ENCODE measurements at places on chromosomes 3 and 15.

DNA sequence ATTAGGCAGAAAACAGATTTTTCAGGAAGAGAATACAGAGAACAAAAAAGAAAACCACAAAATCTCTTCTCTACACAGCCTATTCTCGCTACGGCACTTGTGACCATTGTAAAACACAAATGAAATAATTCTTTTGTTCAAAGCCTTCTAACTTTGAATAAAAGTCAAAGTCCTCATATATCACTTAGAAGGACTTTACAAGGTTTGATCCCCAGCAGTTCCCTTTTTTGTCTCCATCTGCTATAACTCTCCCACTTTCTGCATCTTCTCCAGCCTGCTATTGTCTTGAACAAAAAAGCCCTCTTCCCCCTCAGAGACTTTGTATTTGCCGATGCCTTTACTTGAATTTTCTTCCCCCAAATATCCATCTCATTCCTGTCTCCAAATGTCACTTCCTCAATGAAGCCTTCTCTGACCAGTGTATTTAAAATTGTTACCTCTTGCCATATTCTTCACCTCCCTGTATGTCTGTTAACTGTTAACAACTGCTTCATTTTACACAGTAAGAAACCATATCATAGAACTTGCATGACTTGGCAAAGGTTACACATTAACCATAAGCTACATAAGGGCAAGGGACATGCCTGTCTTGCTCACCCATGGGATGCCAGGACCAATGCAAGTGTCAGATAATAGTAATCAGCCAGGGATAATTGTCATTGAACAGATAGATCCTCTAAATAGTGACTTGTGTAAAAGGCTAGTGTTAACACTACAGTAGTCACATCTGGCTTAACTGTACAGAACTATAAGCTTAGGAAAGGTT lies 122.4 kb downstream of the CBLB start:
- DNase-seq = no peak

GRCh38 chr3:191261304-191261638 lies 62.2 kb downstream of the OSTN start:
- no peak for DNase-seq

DNA sequence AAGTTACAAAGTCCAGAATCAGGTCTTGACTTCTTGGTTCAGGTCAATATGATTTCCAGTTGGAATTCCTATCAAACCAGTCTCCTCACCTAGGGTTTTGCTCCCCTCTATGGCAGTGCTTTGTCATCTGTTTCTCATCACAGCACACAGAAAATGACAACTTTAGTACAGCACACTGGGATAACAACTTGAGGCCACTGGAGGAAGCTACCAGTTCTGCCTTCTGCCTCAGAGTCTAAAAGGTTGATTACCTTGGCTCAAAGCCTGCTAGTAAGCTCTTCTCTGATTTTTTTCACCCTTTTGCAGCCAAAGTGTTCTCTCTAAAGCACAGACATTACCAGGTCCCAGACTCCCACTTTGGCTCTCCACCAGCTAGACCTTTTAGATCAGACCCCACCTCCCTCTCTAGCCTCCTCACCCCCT lies 24.8 kb upstream of the TRIM59 start:
- DNase-seq = no peak

GRCh38 chr3:158864492-158864891 lies 62.6 kb downstream of the MFSD1 start:
- no peak for DNase-seq

DNA sequence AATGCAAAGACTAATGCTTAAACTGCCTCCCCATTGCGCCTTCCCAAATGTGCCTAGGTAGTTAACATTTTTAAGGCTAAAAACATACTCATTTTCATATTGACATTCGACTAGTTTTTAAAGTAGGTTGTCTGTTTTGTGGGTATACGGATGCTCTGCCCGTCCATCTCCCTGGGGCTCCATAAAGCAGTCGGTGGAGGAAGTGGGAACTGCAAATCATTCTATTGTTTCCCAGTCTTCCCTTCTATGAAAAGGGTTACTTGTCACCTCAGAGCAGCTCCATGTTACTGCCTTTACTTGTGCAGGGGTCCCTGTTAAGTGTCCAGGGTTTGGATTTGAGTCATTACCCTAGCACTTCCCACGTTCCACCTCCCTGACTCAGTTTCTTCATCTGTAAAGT lies 10.9 kb downstream of the CHCHD6 start:
- DNase-seq = no peak

DNA sequence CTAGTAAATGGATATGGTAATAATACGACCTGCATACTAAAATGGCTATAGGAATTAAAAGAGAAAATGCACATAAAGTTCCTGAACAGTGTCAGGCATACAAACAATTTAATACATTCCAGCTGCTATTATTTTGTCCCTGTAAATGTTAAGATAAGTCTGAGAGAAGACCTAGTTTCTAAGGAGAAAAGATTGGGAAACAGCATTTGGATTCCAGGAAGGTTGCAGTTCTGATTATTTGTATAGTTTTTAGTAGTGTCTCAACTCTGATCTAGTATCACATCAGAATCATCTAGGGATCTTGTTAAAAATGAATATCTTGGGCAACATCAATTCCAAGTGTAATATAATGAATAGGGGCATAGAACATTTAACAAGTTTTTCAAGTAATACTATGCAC lies 905.7 kb downstream of the NSUN3 start:
- DNase-seq = no peak
